Ascending aorta (tissue), 2 donors: ENCODE measurements at places on chromosomes 13 and 19.

- DNase-seq: no peak
These were observed 195.0 kb upstream of the STARD13 start for GRCh38 chr13:33480561-33480960.

- DNase-seq: no peak
These were observed 232.9 kb upstream of the STARD13 start for GRCh38 chr13:33518452-33518851.

GRCh38 chr13:21852043-21852442 lies 181.2 kb downstream of the FGF9 start:
- DNase-seq: no peak

GRCh38 chr13:40558656-40559055 lies 107.8 kb downstream of the FOXO1 start:
- DNase-seq: no peak

DNA sequence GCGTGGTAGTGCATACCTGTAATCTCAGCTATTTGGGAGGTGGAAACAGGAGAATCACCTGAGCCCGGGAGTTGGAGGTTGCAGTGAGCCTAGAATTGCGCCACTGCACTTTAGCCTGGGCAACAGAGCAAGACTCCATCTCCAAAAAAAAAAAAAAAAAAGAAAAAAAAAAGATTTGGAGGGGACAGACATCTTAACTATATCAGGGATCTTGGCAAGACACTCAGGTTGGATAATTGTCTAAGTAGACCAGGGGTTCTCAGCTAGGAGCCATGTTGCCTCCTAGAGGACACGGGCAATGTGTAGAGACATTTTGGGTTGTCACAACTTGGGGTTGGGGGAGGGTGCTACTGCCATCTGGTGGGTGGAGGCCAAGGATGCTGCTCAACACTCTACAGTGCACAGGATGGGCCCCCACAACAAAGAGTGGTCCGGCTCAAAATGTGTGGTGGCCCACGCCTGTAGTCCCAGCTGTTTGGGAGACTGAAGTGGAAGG lies 1.9 kb upstream of the ZNF580 start:
- no peak for DNase-seq

GRCh38 chr13:112574416-112574815 lies 13.5 kb downstream of the TUBGCP3 start:
- no peak for DNase-seq

DNA sequence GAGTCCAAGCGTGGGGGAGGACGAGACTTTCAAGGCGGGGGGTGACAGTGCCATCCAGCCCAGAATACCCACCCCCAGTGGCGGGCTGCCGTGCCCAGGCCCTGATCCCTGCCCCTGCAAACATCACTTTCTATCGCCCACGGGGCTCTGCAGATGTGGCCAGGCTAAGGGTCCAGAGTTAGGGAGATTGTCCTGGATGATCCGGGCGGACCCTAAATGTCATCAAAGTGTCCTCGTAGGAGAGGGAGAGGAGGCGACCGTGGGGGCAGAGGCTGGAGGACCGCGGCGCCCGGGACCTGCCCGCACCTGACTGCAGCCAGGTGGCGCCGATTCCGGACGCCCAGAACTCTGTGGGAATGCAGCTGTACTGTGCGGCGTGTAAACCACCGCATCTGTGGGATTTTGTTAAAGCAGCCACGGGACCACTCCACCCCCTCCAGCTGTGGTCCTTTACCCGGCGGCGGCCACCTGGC lies 32.4 kb downstream of the GJA3 start:
- no peak for DNase-seq

DNA sequence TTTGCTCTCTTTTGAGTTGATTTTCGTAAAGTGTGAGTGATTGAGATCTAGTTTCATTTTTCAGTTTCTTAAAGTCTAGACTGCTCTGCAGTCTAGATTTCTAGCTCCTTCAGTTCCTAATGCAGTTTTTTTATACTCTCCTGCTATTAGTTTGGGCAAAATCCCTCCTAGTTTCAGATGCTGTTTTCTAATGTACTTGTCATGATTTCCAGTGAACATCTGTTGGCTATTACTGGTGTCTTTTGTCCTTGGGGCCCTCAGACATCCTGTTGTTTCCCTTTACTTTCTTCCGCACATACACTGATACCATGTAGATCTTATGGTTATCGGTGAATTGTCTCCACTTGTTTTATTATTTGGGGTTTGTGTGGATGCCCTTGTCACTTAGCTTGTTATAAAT lies 292.1 kb downstream of the TDRD3 start:
- DNase-seq: no peak

DNA sequence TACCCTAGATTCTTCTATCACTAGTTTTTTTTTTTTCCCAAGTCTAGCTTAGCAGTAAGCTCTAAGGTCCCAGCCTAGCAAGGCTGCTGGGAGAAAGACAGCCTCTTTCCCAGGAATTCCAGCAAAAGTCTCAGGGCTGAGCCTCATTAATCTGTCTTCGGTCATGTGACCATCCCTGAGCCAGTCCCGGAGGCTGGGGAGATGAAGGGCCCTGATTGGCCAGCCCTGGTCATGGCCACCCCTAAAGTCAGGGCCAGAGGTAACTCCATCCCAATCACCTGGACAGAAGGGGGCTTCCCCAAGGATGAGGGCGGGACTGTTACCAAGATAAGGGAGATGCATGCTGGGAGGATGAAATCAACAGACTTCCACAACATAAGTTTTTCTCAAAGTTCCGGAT lies 43.3 kb downstream of the CCNE1 start:
- DNase-seq: no peak

GRCh38 chr13:78998630-78999315 lies 339.8 kb upstream of the OBI1 start:
- DNase-seq: no peak

DNA sequence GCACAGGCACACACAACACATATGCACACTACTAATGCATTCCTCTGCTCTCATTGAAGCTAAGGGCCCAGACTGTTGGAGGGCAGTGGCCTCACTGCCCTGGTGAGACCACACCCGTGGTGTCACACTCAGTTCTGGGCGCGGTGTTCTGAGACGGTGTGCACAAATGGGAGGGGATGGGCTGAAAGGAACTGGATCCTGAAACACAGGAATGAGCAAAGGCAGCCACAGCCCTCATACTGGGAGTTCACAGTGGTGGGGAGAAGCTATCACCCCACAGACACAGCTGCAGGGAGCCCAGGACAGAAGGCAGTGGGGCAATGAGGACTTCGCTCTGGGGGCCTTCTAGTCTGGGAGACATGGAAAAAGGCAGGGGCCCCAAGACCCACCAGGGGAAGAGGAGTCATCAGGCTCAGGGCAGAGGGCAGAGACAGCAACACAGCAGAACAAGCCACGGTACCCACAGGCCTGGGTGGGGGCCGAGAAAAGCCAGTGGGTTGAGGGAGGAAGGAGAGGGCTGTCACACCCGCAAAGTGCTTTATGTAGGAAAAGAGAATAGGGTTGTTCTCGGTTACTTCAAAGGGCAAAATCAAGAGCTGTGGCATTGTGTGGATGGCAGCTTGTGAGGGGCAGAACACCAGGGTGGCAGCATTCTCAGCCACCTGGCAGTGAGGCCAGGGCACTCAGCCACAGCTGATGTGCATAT lies 75.4 kb upstream of the GPR183 start:
- no peak for DNase-seq

GRCh38 chr19:9566729-9567128 lies 17.6 kb downstream of the ZNF121 start:
- no peak for DNase-seq

GRCh38 chr19:46410205-46411087 lies 2.9 kb downstream of the CCDC8 start:
- no peak for DNase-seq

DNA sequence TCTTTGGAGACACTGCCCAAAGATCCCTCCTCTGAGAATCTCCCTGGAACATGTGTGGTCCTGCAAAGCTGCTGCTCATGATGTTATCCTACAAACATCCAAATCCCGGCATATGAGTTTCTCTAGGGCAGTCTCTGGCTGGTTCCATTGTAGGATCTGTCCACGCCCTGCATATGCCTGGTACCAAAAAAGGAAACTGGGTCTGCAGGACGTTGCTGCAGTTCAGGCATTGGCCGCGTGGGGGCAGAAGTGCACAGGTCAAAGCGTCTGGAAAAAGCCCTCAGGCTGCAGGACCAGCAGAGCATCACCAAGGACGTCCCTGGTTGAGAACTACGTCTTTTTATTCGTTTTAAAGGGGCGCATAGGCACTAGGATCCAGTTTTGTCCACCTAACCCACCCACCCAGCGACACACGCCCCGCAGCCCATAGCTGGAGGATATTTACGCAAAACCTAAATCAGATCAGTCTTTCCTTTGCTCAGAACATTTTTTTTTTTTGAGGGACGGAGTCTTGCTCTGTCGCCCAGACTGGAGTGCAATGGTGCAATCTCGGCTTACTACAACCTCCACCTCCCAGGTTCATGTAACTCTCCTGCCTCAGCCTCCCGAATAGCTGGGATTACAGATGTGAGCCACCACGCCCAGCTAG lies 12.9 kb upstream of the ZNF564 start:
- DNase-seq: peak; percentile 94
